ENCODE measurements at places on chromosomes 7 and 10.

DNA sequence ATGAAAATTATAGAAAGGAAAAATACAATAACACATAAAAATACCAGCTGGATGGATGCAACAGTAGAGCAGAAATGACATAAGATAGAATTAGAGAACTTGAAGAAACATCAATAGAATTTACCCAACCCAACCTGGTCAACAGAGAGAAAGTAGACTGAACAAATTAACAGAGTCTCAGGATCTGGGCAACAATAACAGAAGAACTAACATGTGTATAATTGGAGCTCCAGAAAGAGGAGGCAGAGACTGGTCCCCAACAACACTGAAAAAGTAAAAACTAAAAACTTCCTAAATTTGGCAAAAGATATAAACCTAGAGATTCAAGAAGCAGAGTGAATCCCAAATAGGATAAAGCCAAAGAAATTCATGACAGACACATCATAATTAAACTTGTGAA lies 458.8 kb downstream of the RPS24 start:
- no peak for DNase-seq

- DNase-seq, result no peak
Measured at GRCh38 chr10:118800920-118801319, 46.1 kb upstream of the CACUL1 start.

DNA sequence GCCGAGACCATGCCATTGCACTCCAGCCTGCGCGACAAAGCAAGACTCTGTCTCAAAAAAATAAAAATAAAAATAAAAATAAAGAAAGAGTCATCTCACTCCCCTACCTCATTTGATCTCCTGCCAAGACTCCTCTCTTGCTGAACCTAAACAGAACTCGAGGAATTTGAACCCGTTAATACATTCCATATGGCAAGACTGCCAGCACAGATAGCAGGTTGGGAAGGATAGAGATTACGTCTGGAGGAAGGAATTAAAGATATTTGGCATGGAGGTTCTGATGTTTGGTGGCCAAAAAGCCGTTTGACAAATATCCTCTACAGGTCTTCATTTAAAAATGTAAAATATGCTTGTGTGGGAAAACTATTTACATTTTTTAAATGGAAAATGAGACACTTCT lies 549.6 kb downstream of the HTR7 start:
- DNase-seq, result no peak

DNA sequence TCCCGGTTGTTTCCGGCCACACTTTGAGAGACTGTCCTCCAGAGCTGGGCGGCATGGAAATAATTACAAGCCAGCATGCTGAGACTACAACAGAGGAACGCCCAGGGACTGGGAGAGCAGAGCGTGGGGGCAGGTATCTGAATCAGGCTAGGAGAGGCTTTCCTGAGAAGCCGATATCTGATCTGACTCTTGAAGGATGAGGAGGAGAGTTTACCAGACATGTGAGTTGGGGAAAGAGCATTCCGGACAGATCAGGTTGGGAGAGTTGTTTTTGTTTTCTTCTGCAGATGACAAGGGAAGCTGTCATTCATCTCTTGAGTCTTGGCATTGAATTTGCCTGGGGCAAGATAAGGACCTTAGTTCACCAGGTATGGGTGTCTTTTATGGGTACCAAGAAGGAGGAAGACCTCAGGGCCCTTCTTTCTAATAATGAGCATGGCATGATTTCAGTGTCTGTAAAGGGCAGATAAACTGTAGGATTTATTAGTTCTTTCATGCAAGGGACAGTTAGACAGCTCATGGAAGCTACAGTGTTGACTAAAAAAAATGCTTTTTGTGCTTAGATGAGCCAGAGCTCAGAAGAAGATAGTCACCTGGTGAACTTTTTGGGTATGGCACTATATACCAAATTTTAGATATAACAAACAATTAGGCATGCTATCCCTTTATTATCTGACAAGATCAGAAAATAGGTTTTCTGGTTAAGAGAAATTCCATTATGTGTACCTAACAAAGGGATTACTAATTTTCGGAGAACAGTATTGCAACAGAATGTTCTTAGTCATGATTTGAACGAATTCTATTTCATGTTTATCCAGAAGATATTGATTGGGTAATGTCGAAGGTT lies 36.2 kb downstream of the WBP1L start:
- DNase-seq, result no peak

DNA sequence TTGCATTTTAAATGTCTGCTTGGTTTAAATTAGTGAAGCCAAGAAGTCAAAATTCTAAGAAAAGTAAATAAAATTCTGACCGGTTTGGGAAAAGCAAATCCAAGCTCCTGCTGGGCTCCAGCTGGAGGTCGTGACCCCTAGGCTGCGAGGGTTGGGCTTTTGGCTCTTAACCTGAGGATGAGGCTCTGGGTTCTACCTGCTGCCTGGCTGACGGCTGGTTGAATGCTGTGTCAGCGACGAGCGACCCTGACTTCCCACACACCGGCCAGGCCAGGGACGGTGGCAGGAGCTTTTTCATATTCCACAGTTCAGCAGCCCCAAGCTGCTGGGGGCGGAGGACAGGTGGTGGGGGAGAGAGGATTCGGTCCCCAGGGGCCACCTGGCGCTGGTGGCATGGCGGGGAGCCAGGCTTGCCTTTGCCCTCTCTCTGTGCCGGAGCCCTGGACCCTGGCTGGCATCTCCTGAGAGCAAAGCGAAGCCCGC lies 843 bp upstream of the PLPP4 start:
- DNase-seq, result no peak

GRCh38 chr7:50146692-50147091 lies 53.6 kb upstream of the ZPBP start:
- DNase-seq, result no peak

GRCh38 chr7:8151161-8151725 lies 110.7 kb downstream of the ICA1 start:
- no peak for DNase-seq

DNA sequence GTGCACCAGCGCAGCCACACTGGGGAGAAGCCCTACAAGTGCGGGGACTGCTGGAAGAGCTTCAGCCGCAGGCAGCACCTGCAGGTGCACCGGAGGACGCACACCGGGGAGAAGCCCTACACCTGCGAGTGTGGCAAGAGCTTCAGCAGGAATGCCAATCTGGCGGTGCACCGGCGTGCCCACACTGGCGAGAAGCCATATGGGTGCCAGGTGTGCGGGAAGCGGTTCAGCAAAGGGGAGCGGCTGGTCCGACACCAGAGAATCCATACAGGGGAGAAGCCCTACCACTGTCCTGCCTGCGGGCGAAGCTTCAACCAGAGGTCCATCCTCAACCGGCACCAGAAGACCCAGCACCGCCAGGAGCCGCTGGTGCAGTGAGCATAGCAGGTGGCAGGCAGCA lies 12.9 kb downstream of the ZSCAN25 start:
- DNase-seq, result no peak

DNA sequence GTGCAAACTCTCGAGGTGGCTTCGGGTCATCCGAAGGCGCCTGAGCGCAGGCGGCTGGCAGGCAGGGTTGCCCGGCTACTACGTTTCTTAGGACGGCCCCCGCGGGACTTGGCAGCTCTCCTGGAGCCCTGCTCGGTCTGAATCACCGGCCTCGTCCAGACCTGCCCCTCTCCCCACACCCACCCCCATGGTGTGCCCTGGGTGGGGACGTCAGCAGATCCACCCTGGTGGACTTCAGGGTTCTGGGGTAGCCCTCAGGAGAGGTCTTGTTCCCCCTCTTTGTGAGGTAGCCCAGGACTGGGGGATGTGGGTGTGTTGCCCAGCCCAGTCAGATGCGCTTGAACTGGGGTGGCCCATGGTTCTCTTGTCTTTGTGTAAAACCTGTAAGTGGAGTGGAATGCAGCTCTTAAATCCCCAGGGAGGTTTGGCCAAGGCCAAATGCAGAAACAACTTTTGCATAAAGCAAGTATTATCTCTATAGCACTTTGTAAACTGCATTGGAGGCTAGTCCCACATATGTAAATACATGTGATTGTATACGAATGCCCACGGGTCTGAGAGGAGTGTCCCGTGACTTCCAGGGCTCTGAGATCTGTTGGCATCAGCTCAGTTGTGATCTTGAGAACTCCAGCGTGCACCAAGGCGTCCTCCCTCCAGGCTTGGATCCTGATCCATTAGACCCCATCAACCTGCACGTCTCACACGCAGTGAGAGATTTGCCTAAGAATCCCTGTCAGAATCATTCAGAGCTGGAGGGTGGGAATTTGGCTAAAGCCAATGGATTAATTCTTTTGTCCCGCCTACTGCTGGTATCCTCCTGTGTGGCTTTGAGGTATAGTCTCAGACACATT lies 1.8 kb downstream of the PFKFB3 start:
- no peak for DNase-seq

- no peak for DNase-seq
Measured at GRCh38 chr7:116726149-116726548, 54.2 kb downstream of the MET start.

DNA sequence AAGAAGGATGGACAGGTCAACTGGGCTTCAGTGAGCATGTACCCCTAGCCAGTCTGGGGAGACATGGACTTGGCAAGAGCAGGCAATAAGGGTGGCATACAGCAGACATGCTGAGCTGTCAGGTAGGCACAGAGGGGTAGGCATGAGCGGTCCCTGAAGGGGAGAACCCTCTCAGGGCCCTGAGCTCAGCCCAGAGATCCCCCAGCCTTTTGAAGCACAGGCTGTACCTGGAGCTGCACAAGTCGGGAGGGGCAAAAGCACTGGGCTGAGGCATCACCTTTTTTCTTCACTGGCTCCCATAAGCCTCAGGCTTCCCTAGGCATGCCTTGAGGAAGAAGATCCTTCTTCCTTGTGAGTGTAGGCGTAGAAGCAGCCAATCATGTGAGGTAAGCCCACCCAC lies 42.3 kb downstream of the ZNF727 start:
- no peak for DNase-seq

DNA sequence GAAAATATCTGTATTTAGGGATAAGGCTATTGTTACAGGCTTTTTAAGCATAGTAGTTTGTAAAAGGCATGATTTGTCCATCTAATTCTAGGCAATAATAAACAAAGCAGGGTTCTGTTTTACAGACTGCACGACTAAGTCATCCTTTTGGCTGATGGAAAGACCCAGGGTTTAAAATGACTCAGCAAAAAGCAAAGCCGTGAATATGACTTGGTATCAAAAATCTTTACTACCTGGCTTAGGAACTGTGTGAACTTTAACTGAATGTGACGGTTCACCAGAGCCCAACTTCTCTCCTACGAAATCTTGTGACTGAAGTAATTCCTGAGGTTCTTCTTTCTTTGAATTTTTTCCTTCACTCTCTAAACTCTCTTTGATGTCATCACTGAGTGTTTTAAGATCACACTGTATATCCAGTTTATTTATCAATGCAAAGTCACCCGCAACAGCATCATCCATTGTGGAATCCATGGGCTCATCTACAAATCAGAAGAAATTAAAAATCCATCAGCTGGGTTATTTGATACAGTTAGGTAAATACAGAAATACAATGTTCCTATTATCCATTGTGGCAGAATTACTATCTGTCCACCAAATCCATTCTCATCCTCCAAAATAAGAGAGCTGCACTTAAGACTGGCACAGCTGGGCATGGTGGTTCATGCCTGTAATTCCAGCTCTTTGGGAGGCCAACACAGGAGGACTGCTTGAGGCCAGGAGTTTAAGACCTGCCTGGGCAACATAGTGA lies 17.0 kb downstream of the ATE1 start:
- no peak for DNase-seq

DNA sequence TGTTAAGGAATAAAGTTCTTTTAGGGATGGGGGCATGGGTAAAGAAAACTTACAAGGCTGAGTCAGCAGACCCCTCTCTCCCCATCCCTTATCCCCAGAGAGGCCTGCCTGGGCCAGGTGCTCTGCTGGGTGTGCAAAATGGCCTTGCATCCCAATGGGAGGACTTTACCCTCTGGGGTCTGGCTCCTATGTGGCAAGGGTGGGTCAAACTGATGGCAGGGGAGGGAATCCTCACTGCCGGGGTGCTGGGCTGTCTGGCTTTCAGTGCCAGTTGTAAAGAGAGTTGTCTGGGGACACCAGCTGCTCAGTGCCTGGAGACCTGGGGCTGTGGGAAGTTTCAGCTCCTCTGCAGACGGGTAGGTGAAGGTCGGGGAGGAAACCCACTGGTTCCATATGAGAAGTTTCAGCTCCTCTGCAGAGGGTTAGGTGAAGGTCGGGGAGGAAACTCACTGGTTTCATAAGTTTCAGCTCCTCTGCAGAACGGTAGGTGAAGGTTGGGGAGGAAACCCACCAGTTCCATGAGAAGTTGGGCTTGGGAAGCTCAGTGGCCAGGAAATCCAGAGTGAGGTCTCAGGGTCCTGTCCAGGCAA lies 127.2 kb upstream of the PODXL start:
- DNase-seq, result no peak

DNA sequence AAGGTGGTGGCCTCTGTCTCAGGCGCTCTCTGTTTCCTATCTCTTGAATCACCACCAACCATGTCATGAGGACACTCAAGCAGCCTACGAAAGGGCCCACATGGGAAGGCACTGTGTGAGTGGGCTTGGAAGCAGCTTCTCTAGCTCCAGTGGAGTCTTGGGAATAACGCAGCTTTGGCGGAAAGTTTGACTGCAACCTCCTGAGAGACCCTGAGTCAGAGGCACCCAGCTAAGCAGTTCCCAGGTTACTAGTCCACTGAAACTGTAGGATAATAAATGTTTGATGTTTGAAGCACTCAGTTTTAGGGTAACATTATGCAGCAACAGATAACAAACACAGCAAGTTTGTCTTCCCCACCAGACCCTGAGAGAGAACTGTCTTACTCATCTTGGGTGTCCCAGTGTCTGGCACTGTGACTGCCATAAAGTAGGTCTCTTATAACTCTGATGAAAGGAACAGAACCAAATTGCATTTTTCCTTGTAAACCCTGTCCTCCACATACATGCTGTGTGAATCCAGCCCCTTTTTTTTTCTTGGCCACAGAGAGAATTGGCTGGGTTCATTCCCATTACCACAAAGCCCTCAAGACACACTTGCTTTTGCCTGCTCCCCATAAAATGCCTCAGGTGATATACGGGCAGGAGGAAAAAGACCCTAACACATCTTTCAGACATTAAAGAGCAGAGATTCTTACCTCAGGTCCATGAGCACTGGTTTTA lies 185.5 kb downstream of the ZNF365 start:
- no peak for DNase-seq

DNA sequence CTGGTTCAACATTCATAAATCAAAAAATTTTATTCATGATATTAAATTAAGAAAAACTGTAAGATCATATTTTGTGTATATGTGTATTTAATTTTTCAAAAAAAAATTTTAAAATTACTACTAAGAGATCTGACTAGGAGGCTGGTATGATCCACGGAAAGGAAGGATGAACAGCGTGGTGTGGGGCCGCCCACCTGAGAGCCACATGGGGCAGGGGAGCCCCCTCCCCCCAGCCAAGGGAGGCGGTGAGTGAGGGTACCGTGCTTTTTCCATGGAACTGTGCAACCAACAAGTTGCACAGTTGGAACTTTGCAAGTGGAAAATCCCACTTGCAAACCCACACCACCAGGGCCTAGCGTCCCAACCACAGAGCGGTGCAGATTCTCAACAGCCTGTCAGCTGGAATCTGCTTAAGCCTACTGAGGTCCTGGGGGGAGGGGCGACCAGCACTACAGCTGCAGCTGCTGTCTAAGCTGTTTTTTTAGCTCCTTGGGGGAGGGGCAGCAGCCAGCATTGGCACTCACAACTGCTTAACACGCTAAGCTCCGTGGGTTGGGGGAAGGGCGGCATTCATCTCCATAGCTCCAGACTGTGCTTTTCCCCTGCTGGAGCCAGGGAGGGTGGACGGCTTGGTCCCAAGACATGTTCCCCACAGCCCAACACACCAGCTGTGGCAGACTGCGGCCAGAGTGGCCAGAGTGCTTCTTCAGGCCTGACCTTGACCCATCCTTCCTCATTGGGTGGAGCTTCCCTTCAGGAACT lies 94.2 kb upstream of the IGFBP3 start:
- no peak for DNase-seq

GRCh38 chr10:102814453-102814871 lies 22.8 kb downstream of the CYP17A1 start:
- DNase-seq, result no peak

All from AG09319 (cell line).